Fibroblast of skin of back (primary cell): ENCODE measurements at places on chromosomes 3 and 15.
A peak's percentile ranks its signal among the peaks of the same experiment; 100 is the strongest.

- no peak for DNase-seq
Observed at GRCh38 chr3:3683261-3683660, 116.0 kb upstream of the LRRN1 start.

DNA sequence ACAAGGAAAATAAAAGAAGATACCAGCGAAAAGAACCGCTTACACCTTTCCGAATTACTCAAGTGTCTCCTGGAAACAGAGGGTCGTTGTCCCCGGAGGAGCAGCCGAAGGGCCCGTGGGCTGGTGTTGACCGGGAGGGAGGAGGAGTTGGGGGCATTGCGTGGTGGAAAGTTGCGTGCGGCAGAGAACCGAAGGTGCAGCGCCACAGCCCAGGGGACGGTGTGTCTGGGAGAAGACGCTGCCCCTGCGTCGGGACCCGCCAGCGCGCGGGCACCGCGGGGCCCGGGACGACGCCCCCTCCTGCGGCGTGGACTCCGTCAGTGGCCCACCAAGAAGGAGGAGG is 325 bp downstream of the ALCAM start:
- no peak for DNase-seq

GRCh38 chr15:53716909-53717876 is 42.3 kb downstream of the WDR72 start:
- DNase-seq, result peak; percentile 13

DNA sequence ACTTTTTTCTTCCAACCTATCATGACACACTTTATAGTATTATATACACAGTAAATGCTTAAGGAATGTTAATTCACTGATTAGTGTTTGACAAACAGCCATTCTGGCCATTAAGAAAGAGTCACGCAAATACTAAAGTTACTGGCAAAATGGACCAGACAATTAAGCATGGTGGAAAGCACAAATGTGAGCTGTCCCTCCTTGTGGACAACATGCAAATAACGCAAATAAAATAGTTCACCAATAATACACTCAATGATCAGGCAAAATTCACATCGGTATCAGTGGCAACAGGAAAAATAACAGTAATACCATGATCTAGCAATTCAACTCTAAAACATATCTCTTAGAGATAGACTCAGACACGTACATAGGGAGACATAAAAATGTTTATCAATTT is 71.7 kb downstream of the NEDD4 start:
- DNase-seq, result no peak

DNA sequence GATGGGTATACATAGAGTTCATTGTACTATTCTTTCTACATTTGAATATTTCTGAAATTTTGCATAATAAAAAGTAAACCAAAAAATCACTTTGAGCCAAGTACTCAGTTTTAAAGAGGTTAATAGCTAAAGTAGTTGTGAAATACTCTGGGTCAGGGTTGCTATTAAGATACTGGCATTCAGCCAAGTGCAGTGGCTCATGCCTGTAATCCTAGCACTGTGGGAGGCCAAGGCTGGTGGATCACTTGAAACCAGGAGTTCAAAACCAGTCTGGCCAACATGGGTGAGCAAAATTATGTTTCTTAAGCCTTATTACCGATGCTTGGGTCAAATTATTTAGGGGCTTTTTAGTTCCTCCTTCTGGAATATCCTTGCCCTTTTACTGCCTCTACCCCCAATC is 122.0 kb upstream of the MELTF start:
- DNase-seq, result peak; percentile 60

DNA sequence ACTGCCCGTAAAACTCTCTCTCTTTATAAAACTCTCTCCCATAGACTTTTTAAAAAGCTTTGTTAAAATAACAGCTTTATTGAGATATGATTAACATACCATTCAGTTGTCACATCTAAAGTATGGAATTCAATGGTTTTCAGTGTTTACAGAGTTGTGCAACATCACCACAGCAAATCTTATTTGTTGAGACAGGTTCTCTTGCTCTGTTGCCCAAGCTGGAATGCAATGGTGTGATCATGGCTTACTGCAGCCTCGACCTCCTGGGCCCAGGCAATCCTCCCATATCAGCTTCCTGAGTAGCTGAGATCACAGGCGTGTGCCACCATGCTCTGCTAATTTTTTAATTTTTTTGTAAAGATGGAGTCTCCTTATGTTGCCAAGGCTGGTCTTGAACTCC is 35.9 kb upstream of the TRAK1 start:
- peak; percentile 74 for DNase-seq

DNA sequence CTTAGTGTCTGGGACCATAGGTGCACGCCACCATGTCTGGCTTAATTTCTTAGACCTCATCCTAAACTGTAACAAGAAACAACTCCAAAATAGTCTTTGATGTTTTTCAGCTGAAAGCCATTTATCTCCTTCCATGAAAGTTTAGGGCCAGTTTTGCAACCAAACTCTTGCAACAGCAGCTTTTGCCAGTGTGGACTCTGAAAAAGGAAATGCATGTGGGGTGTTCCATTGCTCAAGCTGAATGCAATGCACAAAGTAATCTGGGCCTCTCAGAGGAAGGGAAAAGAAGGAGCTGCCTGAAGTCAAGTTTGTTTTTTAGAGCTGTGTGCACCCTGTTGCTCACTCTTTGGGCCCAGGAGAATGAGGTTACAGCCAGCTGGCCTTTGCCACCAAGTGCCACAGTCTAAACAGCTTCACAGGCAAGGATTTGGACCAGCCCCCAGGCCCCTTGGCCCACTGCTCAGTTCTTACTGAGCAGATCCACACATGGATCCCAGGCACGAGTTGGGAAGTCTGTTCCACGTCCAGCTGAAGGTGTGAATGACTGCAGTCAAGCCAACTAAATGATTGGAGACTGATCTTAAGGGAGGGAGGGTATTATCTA is 212.3 kb upstream of the LRRFIP2 start:
- DNase-seq, result no peak

- DNase-seq, result no peak
Observed at GRCh38 chr3:142225885-142226215, 465 bp upstream of the GK5 start.

GRCh38 chr15:26453914-26454313 is 319.0 kb downstream of the GABRB3 start:
- no peak for DNase-seq

GRCh38 chr3:107676469-107677309 is 153.9 kb downstream of the BBX start:
- DNase-seq, result no peak

DNA sequence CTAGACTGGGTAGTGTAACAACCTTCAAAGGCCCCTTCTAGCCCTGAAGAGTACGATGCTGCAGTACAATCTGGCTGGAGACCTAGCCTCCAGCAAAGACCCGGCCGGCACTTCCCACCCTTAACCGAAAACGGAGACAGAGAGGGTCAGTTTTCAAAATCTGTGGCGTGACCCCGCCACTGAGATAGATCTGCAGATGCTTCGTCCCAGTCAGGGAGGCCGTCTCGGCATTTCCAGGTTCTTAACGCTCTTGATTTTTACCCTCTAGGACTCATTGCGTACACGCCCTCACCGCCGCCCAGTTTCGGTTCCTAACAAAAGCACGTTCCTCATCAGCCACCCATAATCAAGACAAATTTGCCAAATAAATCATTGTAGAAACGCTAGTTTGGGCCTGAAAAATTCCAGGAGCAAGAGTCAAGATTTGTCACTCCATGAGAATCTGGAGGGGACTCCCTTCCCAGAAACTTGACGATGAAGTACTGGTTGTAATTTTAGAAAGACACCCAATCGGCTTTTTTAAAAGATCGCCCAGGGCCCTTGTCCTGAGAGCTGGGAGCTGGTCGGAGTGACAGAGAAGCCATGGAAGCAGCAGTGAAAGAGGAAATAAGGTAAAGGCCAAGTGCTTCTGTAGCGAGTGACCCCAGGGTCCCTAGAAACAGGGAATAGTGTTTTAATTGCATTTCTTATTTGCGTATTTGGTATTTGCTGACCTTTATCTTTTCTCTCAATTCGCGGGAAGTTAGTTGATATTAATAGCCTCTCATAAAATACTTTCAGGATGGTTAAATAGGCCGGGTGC is 868 bp upstream of the TMEM87A start:
- peak; percentile 80 for DNase-seq
